ENCODE measurements at places on chromosomes 6 and 20.

GRCh38 chr6:106536851-106537250 is 92.4 kb downstream of the RTN4IP1 start:
- no peak for DNase-seq

GRCh38 chr6:130632277-130632676 is 194.9 kb upstream of the SMLR1 start:
- DNase-seq = no peak

GRCh38 chr6:36858407-36858981 is 16.1 kb downstream of the PPIL1 start:
- no peak for DNase-seq

GRCh38 chr20:21780528-21780927 is 75.1 kb downstream of the PAX1 start:
- no peak for DNase-seq

- no peak for DNase-seq
Observed at GRCh38 chr6:108170332-108171290, 4.8 kb downstream of the NR2E1 start.

- no peak for DNase-seq
Observed at GRCh38 chr6:34062815-34063214, 83.1 kb downstream of the GRM4 start.

GRCh38 chr6:154512201-154512600 is 1.7 kb upstream of the CNKSR3 start:
- no peak for DNase-seq

DNA sequence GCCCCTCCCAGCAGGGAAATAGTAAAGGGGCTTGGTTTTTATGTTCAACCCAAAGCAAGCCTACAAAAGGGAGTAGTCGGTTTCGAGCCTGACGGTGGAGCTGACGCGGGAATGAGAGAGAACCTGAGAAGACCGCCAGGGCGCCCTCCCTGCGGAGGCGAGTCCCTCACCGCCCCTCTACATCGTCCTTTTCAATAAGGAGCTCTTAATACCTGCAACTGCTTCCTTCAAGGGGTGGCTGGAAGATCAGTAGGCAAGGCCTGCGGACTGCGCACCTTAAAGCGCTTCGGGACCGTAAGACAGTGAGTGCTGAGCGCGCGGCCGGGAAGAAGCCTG is 709 bp upstream of the ZNF76 start:
- peak; percentile 57 for DNase-seq

DNA sequence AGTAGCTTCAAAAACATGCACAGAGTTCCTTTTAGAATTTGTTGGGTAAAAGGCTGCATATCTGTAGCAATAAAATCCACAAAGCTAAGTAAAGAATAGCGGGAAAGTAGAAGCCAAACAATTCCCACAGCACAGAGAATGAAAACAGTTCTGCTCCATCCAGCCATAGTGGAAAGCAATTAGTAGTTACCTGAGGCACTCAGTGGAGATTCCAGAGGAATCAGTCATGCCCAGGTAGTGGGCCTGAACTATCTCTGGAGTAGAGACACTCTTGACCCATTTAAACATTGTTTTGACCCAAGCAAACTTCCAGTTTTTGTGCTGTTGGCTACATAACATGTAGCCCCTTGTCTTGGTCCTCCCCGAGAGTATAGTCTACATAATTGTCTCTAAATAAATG is 559.5 kb upstream of the PTCHD4 start:
- no peak for DNase-seq

DNA sequence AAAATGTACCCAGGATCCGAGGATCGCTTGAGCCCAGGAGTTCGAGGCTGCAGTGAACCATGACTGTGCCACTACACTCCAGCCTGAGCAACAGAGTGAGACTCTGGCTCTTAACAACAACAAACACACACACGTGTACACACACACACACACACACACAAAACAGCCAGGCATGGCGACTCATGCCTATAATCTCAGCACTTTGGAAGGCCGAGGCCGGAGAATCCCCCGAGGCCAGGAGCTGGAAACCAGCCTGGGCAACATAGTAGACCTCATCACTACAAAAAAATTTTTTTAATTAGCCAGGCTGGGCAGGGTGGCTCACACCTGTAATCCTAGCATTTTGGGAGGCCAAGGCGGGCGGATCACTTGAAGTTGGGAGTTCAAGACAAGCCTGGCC is 23.3 kb upstream of the ARFGEF2 start:
- no peak for DNase-seq

DNA sequence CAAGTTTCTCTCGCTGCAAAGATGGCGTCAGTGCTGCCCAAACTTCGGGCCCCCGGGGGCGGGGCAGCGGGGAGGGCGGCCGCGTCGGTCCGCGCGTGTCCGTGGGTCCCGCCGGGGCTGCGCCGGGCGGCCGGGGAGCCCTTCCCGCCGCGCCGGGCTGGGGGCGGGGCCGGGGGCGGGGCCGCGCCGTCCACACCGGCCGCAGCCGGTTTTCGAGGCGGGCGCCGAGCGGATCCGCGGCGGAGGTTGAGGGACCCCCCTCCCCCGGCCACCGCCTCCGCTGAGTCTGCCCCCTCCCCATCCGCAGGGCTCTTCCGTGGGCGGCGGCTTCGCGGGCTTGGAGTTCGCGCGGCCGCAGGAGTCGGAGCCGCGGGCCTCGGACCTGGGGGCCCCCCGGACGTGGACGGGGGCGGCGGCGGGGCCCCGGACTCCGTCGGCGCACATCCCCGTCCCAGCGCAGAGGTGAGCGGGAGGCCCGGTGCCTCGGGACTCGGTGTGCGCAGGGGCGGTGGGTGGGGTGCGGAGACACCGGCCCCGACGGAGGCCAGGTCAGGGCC is 572 bp downstream of the SLC2A4RG start:
- peak; percentile 35 for DNase-seq

DNA sequence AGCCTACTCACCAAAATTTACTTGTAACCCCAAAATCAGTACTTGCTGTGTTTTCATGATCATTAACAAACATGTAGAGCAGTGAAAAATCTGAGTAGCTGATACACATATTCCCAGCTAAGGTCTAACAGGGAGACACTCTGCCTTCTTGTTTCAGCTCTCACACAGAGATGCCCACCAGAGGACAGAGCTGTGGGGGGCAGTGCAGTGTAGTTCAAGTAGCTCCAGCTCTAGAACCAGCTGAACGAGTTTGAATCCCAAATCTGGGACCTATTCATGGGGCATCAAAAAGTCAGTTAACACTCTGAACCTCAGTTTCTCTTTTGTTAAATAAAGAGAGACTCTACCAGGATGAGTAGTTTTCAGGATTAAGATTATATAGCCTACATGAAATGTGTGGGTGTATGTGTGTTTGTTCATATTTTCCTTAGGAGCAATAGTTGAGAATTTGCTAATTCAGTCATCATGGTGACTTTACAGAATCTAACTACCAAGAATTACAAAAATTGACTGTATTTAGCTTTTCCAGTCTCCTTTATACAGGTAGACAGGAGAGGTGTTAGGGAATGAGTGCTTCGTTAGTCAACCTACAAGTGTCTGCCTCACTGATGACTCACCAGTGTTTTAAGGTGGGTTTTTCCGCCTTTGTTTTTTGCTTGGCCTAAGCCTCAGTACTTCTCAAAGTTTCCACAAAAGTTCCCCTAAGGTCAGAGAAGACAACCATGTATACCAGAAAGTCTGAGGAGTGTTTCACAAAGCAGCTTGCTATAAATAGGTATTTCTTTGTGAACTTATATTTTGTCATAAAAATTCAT is 164.0 kb upstream of the RUNX2 start:
- no peak for DNase-seq

GRCh38 chr6:43803055-43803782 is 33.2 kb downstream of the VEGFA start:
- no peak for DNase-seq

GRCh38 chr6:112717856-112718255 is 370.7 kb downstream of the RFPL4B start:
- DNase-seq = no peak

DNA sequence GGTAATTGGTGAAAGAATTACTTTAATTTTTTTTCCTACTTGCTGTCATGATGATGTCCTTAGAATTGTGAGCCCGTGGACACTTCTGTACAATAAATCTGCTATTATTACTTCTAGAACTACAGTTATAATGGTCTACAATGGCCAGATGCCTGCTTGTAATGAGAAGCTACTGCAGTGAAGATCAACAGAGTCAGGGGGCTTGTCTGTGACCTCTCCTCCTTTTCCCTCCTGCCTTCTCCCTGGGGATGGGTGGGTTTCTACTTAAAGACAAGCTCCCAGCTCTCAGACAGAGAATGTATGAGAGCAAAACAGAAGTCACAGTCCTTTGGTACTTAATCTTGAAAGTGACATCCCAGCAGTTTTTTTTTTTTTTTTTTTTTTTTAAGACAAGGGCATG is 13.2 kb upstream of the PANK2 start:
- no peak for DNase-seq

GRCh38 chr6:127515794-127516661 is 3.1 kb downstream of the MTCL3 start:
- peak; percentile 69 for DNase-seq
